A673 (cell line): ENCODE measurements at places on chromosomes 4 and X. TPM values are rescaled to one million over a fixed set of nuclear protein-coding genes. Genes with fewer than 3 reads are reported as not detected.

The ADH6 gene
- total RNA-seq, result not detected in 2 replicates

The HPGD gene
- total RNA-seq, result 1.3 and 1.7 TPM in 2 replicates

The TLR3 gene
- 1.8 and 2.5 TPM in 2 replicates for total RNA-seq

The BTC gene
- total RNA-seq, result 0.11 TPM in 1 of 2 replicates, not detected in the other

The SHOX gene
- not detected in 2 replicates for total RNA-seq

The HMX1 gene
- 0.15 and 0.26 TPM in 2 replicates for total RNA-seq

The FNIP2 gene
- 16.1 and 17.6 TPM in 2 replicates for total RNA-seq

The S100G gene
- not detected in 2 replicates for total RNA-seq

The ACE2 gene
- total RNA-seq, result not detected in 2 replicates
